Retina (tissue), 1 donor: ENCODE measurements at places on chromosomes 16 and 17.

DNA sequence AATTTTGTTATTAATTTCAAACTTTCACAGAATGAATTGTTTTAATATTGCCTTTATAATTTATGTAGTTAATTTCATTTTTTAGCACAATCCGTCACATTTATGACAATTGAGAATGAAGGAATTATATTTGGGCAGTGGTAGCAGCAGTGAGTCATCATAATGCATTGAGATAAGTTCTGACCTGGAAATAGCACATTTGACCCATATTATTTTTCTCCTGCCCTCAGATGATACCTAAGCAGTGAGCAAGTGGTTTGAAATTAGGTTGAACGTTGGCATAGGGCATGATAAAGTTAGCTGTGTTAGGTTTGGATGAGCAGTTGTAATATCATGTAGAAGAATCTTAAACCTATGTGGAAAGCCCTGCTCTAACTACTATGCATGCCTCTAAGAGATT lies 1431.3 kb upstream of the CDH8 start:
- no peak for DNase-seq

- no peak for DNase-seq
Measured at GRCh38 chr17:40327244-40327729, 18.3 kb downstream of the RARA start.

- DNase-seq: no peak
Measured at GRCh38 chr16:62968-63391, 9.4 kb downstream of the SNRNP25 start.

DNA sequence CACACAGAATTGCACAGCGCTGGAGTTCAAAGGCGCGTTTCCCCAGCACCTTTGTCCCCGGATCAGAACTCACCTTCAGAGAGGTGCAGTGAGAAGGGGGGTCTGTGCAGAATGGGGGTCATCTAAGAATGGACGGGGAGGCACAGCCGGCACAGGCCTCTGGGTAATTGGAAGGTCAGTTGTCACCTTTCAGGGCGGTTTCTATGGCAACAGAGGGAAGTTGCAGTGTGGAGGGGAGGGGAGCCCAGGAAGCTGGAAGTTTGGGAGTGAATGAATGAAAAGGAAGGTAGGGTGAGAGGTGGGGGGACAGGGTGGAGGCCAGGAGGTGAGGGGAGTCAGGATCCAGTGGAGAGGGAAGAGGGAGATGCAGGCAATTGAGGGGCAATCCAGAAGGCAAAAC lies 12.4 kb upstream of the KCNG4 start:
- no peak for DNase-seq

DNA sequence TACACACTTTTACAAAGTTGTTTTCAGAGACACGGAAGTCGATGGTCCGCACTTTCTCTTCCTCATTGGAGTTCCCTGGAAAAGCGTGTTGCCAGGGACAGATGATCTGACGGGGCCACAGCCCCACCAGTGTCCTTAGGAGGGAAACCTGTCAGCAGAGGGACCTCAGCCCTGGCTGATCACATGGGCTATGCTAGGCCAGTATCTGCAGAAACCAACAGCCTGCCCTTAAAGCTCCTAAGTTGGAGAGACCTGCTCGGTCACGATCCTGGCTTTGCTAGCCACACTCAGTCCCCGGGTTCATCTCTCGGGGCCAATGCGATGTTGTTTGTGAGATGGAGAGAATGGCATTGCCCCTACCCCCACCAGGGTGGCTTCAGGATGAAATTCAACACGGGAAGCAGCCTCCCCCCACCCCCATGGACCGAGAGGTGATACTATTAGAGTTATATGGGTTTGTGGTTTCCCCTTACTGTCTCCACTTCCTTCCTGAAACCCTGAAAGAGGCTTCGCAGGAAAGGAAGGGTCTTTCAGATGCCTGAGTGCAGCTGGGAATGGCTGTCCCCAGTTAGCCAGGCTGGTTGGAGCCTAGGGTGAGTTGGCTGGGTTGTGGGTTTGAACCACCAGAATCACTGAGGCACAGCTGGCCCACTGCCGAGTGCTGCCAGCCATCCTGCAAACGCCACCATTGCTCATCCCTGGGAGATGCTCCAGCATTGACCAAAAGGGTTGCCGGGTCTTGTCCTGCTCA lies 16.6 kb downstream of the RMI2 start:
- no peak for DNase-seq

DNA sequence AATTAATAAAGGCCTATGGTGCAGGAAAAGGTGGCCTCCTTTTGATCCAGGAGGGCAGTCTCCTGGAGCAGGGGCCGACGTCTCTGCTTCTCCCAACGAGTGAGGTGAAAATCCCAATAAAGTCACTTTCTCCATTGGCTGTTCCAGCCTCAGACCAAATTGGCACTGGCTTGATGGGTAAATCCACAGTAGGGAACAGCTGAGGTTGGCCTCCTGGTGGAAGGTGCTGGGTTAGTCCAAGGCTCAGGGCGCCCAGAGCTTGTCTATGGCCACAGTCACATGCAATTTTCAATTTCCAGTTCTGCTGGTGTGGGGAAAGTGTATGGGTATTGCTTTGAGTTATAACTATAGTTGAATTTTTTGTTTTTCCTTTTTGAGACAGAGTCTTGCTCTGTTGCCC lies 79.0 kb downstream of the NETO2 start:
- no peak for DNase-seq
